Lung microvascular endothelial cell (primary cell): ENCODE measurements at places on chromosomes 1 and 21. TPM values are rescaled to one million over a fixed set of nuclear protein-coding genes. Genes with fewer than 3 reads are reported as not detected.

DNA sequence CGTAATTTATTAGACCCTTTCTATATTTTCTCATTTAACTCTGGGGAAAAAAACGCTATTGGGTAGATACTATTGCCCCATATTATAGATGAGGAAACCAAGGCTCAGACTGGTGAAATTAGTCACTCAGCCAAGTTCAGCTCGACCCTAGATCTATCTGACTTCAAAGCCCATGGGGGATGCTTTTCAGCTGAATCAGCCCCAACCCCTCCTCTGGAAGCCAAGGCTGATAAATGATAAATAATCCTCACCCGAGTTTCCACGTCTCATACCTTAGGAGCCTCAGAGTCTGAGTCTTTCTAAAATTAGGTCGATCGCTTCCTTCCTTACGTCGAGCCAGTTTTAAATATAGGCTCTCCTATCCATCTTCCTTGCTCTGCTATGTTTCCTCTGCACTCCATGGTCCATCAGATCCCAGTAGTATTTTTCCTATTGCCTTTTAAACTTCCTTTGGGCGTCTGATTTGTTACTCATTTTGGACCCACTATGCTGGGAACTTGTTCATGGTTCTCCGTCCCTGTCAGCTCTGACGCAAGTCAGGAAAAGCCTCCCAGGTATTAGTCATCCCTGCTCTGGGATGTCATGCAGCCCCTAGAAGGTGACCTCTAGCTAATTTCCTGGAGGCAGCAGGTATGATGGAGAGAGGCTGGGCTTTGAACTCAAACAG lies 122.8 kb downstream of the PLPP3 start:
- peak; percentile 66 for DNase-seq

DNA sequence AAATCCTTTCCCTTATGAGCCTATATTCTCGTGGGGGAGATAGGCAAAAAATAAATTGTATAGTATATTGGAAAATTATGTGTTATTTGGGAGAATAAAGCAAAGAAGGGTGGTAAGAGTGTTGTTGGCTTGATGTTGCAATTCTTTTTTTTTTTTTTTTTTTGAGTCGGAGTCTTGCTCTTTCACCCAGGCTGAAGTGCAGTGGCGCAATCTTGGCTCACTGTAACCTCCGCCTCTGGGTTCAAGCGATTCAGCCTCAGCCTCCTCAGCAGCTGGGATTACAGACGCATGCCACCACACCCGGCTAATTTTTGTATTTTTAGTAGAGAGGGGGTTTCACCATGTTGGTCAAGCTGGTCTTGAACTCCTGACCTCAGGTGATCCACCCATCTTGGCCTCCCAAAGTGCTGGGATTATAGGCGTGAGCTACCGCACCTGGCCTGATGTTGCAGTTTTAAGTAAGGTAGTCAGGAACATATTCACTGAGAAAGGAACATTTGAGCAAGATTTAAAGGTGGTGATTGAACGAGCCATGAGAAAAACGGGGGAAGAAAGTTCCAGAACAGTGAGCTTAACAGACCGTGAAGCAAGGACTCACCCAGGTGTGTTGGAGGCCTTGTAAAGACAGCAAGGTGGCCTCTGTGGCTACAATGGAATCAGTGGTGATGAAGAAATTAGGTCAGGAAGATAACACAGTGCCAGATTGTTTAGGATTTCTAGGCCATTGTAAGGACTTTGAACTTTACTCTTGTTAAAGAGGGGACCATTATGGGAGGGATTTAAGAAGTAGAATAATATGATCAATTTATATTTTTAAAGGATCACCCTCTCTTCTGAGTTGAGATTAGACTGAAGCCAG lies 45.8 kb downstream of the RPRD2 start:
- no peak for DNase-seq

DNA sequence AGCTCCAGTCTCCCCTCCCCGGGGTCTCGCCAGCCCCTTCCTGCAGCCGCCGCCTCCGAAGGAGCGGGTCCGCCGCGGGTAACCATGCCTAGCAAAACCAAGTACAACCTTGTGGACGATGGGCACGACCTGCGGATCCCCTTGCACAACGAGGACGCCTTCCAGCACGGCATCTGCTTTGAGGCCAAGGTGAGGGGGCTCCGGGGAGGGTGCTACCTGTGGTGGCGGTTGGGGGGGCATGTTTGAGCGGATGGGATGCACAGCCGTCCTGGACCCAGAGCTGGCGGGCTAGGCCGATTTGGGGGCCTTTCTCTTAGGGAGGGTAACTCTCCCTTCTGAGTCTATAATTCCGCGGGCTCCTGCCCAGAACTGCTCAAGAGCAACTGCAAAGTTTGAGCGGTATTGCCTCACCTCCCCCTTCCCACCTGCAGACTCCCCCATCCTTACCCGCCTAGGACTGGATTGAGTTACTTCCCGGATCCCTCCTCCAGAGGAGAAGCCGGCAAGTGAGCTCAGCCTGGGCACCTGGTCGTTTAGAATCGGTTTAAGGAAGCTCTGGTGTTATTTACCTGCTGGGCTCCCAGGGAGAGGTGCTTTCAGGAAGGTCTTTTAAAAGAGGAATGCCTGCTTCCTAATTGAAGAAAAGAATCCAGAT lies 730 bp downstream of the NOS1AP start:
- no peak for DNase-seq

- no peak for DNase-seq
Measured at GRCh38 chr1:153001382-153001781, at the start of gene SPRR3. Gene SPRR3, plus strand, starts transcription at chr1:153001749. Its CDS starts 1,272 bp downstream, at chr1:153003021.

DNA sequence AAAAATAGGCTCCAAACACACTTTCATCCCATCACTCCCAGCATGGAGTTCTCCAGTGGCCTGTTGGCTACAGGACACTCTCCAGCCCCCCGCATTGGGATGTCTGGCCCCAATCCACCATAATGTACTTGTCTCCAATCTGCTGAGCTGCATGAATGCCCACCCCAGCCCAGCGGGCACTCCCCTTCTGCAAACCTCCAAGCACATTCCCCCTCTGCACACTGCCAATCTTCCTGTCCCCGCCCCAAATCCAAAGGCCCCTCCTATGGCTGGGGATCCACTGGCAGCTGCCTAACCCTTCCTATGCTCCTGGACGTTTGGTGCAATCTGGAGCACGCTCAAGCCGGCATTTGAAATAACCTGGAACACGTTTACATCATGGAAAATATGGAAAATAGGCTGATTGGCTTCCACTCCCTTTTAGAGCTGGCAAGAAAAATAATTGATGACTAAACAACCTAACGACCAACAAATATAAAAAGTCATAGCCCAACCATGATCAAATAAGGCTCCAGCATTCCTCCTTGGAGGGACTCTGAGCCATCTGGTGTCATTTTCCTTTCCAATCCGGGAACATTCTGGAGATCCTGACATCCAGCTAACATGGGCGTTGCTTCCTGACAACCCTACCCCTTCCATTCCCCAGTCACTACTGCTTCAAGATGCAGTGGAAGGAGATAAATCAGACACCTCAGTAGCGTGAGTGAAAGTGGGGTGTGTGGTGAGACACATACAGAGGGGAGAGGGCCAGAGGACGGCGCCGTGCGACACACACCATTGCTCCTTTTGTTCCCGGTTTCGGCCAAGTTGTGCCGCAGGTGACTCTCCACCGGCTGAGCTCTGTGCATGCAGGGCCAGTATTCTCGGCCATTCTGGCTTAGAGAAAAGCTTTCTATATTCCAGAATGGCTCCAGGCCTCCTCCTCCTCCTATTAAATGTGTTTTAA lies 41.6 kb downstream of the PDE9A start:
- no peak for DNase-seq

GRCh38 chr1:18342744-18343143 lies 138.0 kb upstream of the KLHDC7A start:
- no peak for DNase-seq

- DNase-seq, result no peak
Measured at GRCh38 chr1:48943393-48943792, 166.7 kb upstream of the BEND5 start.

GRCh38 chr1:1960480-1961196 lies 41.6 kb upstream of the TMEM52 start:
- no peak for DNase-seq

DNA sequence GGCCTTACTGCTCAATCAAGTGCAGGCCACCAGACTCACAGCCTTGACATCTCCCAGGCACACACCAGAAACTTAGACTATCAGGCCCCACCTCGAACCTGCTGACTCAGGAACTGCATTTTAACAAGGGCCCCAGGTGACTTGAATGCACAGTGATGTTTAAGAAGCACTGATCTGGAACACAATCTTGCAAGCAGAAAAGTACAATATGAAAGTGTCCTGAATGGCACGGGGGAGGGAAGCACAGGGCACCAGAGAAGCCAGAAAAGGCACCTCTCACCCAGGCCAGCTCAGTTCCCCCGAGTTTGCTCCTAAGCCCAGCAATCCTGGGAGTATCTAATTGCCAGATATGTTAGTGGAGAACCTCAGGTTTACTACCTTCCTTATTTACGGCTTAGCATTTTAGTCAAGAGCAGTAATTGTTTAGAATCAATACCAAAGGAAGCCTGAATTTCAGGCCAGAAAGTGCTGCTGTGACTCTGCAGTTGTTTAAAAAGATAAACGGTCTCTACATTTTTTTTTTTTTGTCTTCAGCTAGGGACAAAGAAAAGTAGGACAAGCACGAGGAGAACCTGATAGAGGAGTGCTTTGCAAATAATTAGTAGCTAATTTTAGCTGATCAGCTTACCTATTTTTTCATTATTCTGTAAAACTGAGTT lies 50.9 kb upstream of the CDC42BPA start:
- no peak for DNase-seq

GRCh38 chr1:65109487-65109886 lies 38.5 kb upstream of the AK4 start:
- no peak for DNase-seq

DNA sequence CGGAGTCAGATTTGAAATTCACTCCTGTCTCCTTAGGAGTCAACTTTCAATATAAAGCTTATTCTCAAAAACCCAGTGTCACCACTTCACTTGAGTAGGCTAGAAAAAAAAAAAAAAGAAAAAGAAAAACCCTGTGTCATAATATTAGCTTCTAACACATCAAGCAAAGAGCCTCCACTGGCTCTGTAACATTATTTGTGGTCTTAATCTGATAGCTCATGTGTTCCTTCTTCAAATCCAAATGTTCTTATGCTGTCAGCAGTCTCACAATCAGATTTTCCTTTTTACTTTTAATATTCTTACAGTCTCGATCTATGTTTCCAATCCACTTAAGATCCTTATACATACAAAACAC lies 26.1 kb upstream of the PSMG1 start:
- DNase-seq, result no peak

LAMTOR2 gene
- 98.6 and 101 TPM in 2 replicates for total RNA-seq

RAB25 gene
- total RNA-seq, result not detected in 2 replicates

SLC45A1 gene
- 0.44 and 1.2 TPM in 2 replicates for total RNA-seq

REN gene
- total RNA-seq, result not detected in 2 replicates

LIN9 gene
- total RNA-seq, result 3.0 and 3.7 TPM in 2 replicates
